Eye (tissue), 1 donor: ENCODE measurements at places on chromosomes 2 and 18.
A peak's percentile ranks its signal among the peaks of the same experiment; 100 is the strongest.

DNA sequence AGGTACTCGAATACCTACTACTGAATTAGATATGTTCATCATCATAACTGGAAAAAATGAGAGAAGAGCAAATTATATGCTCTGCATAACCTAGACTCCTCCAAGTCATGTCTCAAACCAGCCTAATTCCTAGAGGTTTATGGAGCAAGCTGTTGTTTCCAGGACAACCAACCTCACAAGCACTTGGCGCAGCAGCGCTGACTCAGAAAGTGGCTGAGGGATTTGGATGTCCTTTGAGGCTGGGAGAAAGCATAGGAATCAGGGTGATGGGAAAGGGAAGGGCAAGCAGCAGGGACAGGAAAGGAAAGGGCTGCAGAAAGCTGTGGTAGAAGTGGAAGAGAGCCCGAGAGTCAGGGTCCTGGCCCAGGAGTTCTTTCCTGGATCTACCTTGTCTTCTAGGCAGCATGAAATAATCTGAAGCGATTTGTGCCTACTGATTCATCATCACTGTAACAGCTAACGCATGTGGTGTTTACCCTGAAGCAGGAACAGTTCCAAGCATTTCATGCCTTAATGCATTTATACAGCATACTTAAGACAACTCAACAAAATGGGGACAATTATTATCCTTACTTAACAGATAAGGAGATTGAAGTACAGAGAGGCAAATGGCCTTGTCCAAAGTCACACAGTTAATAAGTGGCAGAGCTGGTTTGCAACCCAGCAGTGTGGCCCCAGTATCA is 3.7 kb downstream of the PLEK start:
- peak; percentile 31 for DNase-seq

GRCh38 chr2:191650896-191651773 is 26.8 kb upstream of the NABP1 start:
- DNase-seq, result no peak

- no peak for DNase-seq
Observed at GRCh38 chr2:207831584-207832248, 62.0 kb upstream of the FZD5 start.

DNA sequence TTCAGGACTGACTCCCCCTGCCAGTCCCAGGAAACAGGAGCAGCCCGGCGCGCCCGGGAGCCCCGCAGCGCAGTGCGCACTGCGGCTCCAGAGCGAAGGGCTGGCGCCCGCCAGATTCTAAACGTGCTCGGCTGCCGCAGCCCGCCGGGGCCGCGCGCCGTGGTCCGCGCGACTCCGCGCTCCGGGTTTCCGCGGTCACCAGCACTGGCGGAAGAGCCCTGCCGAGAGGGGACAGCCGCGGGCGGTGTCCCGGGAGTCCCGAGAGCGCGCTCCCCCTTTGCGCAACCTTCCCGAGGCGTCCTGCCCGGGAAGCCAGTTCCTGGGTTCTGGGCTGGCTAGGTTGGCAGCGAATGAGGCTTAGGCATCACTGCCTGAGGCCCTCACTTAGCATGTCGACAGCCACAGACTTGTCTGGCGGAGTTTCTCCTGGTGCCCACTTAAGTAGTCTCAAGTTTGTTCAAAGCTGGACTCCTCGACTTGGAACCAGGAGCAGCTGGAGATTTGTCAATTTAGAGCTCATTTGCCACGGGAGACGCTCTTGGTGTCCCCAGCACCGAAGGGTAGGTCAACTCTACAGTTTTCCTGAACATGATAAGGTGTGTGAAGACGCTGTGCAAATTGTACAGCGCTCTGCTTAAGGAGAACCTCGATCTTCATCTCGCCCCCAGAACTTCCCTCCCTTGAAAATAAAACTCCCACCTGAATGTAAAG is 1.5 kb upstream of the VSNL1 start:
- peak; percentile 91 for DNase-seq

- DNase-seq, result no peak
Observed at GRCh38 chr2:173079141-173079540, 3.5 kb downstream of the MAP3K20 start.

DNA sequence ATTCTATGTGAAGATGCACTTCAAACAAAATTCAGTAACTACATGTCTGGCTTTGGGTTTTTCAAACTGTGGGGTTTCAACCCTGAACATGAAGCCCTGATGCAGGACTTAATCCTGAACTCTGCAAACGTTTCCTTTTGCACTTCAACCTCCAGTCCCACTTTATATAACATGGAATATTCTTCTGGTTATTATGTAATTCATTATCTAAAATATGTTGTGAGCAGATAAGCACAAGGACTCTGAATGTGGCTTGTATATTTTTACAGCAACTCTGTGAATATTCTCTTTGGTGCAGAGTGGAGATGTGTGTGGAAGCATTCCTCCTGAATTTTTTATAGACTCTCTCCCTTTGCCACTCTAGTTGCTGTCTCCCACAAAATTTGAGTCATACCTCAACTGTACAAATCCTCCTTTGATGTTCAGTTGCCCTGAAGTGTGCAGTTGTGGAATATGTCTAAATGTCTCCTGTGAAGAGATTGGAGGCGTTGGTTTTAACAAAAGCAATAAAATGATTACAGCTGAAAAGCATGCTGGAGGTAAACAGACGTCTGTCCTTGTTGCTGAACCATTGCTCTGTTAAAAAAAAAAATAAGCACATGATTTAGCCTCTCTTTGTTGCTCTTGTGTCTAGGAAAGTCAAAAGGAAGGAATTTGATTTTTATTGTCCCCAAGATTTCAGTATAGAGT is 205.1 kb upstream of the NRP2 start:
- DNase-seq, result no peak

DNA sequence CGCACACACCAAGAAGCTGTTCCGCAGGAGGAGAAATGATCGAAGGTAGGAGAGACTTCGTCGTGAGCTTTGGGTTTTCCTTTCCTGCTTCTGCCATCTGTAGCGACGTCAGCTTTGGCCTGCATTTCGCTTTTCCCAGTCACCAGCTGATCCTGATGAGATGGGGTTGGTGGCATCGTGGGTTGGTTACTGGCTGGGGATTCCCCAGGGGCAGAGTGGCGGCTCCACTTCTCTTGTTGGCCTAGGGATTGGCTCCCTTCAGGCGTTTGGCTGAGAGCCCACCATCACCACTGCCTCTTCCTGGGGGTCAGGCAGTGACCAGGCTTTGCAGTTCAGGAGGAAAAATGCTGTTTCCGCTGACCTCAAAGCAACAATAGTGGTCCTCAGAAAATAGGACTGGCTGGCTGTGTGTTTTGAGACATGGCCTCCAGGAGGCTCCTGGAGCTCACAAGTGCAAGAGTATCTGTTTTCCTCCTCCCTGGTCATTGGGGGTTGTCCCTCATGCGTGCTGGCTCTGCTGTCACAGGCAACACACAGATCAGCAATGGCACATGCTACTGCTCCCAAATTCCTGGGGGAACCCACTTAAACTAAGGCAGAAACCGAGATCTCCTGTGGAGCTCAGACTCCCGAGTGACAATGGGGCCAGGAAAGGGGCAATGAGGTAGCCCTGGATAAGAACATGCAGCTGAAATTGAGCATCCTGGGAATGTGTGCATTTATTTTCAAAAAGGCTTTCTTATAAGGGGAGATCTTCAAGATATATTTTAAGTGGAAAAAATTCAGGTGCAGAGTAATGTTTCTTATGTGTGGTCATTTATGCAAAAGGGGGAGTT is 173.0 kb downstream of the CTIF start:
- peak; percentile 80 for DNase-seq

GRCh38 chr2:27798948-27799645 is 27.6 kb downstream of the MRPL33 start:
- DNase-seq, result peak; percentile 77

GRCh38 chr2:120846406-120847095 is 110.9 kb downstream of the GLI2 start:
- no peak for DNase-seq

DNA sequence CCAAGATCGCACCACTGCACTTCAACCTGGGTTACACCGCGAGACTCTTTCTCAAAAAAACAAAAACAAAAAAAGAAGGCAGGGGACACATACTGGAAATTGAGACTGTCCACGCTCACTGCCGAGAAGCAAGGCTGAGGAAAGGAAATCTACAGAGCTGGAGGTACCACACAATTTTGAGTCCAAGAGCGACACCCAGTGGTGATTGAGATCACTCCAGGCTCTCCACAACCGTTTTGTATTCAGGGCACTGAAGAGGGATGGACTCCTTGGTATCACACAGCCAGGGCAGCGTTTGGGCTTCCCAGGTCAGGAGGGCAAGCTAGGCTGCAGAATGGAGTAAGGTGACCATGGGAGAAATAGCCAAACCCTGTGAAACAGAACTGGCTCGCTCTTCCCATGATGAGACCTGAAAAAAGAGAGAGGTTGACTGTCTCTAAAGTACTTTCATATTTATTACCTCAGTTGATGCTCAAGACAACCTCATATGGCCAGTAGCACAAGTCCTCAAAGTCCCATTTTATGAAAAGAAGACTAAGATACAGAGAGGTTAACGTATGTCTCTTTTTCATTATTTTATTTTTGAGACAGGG is 74.5 kb upstream of the YPEL5 start:
- peak; percentile 91 for DNase-seq
